Esophagus squamous epithelium (tissue), 5 donors: ENCODE measurements at places on chromosomes 2 and 18.

GRCh38 chr2:41061356-41061755 is 609.5 kb upstream of the SLC8A1 start:
- DNase-seq: no peak

- DNase-seq: no peak
These were observed 113.6 kb downstream of the MTCL1 start for GRCh38 chr18:8818982-8819381.

DNA sequence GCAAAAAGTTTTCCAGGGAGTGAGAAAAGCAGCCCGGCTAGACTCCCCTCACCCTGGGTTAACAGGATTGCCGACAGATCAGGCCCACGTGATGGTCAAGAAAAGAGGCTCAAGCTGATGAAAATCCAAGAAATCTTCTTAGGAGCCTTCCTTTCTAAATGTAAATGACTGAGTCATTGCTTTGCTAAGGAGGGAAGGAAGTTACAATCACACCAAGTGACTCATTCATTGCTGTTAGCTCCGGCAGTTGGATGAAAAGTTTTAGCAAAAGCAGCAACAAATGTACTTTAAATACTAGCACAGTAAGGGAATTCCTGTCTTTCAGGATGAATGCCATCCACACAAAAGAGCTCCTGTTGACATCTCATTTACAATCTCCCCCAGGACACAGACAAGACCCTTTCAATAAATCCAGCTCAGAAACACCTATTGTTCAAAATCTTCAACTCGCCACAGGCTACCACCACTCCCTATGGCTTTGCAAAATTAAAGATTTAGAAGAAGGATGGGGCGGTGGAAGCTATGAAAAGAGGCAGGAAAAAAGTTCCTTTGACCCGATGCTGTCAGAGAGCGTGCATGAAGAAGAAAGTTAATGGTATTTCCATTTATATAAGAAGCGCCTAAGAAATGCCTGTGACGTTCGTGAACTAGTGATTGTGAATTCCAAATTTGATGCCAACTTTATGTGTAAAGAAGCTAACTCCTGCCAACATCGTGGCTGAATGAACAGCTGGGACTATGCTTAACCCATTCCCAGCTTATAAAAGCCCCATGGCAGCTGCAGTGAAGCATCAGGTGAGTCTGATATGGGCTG is 153.7 kb downstream of the TGIF1 start:
- DNase-seq: no peak

- DNase-seq: no peak
These were observed 61.3 kb downstream of the TSN start for GRCh38 chr2:121816797-121817196.

DNA sequence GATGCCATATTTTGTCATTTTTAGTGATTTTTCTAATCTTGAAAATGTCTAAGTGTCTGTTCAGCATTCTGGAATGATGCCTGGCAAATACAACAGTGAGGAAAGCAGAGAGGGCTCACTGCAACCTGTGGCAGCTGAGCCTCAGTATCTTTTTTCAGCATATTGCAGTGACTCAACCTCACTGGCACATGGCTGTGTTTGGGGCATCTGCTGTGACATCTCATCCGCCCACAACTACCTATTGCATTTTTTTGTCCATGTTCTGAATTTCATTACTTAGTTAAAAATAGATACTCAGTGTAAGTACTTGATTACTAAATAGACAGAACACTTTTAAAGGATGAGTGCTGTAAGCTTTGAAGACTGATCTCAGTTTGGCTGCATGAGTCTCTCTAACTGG is 10.7 kb downstream of the BABAM2 start:
- DNase-seq: no peak

GRCh38 chr2:147595200-147595599 is 249.6 kb upstream of the ACVR2A start:
- no peak for DNase-seq

GRCh38 chr18:58988600-58988999 is 123.9 kb downstream of the ZNF532 start:
- DNase-seq: no peak

DNA sequence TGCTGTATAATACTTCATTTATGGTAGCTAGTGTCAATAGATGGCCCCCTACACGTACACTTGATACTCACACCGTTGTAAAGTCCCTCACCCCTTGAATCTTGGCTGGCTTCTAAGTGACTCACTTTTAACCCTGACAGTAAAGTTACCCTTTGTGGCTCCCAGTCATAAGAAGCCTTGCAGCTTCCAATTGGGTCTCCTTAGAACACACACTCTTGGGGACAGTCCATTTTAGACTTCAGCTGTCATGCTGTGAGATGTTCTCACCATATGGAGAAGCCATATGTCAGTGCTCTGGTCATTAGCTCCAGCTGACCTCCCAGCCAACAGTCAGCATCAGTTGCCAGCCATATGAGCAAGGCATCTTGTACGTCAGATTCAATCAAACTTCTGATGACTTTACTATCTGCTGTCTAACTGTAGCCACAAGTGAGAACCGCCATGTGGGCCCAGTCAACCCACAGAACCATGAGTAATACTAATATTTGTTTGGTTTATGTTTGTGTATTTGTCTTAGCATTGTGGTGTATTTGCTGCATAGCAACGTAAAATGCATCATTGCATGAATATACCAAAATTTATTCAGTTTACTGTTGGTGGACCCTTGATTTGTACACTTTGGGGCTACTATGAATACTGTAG is 68.3 kb downstream of the PTPN4 start:
- DNase-seq: no peak

DNA sequence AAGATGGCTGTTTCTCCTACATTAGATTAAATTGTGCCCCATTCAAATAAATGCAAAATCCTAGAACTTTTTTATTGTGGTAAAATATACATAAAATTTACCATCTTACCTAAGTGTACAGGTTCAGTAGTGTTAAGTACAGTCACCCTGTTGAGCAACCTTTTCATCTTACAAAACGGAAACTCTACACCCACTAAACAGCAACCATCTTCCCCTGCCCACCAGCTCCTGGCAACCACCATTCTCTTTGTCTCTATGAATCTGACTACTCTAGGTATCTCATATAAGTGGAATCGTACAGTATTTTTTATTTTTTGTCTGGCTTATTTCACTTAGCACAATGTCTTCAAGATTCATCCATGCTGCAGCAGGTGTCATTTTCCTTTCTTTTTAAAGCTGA is 53.0 kb downstream of the ASXL2 start:
- no peak for DNase-seq

DNA sequence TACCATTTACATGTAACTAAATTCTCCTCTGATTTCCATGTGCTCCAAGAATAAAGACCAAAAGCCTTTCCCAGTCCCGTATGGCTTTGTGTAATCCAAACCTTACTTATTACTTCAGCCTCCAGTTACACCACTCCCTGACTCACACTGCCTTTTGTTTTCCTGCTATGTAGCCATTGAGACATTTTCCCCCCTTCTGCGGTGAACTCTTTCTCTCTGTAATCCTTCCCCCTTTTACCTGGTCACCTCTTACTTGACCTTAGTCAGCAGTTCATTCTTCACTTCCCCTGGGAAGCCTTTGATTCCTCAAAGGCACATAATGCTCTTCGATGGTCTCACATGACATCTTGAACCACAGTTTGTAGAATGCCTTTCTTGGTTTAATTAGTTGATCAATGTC is 256.0 kb upstream of the FANCL start:
- DNase-seq: no peak

GRCh38 chr18:24726727-24727492 is 266.5 kb downstream of the HRH4 start:
- DNase-seq: no peak

- no peak for DNase-seq
These were observed 29.6 kb downstream of the CYRIA start for GRCh38 chr2:16635791-16636699.

GRCh38 chr2:114735126-114735525 is 292.7 kb downstream of the DPP10 start:
- DNase-seq: no peak

DNA sequence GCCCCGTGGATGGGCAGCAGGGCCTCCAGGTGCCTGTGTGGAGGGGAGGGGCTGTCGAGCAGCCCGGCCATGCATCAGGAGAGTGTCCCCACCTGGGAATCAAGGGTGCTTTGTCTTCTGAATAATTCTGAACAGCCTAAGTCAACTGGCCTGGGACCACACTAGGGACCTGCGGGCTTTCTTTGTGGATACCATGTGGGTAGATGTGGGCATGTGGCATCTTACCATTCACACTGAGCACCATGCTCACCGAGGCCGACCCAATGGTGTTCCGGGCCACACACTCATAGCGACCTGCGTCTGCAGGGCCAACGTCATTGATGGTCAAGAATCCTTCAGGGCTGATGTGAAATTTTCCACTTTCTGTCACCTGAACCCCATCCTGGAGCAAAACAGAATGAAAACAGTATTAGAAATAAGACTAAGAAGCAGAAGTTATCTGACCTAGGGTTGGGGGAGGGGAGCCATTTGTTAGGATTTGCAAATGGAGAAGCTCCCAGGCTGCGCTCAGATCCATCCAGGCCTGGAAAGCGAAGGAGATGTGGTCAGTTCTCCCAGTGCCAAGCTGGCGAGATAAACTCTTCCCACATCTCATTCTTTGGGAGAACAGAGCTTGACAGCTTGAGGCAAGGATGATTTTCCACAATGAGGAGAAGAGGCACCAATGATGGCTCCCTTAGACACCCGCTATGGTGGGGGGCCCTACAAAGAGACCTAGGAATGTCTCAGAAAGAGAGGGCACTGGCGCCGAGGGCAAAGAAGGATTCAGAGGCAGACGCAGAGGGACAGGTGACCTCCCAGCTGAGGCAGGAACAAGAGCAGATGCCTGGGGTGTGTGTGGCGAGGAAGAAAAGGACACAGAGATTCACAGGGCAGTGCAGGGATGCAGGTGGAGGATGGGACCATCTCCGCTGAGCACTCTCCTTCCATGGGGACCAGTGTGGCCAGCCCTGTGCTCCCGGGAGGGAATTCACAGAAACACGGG is 83.4 kb downstream of the PXDN start:
- no peak for DNase-seq

DNA sequence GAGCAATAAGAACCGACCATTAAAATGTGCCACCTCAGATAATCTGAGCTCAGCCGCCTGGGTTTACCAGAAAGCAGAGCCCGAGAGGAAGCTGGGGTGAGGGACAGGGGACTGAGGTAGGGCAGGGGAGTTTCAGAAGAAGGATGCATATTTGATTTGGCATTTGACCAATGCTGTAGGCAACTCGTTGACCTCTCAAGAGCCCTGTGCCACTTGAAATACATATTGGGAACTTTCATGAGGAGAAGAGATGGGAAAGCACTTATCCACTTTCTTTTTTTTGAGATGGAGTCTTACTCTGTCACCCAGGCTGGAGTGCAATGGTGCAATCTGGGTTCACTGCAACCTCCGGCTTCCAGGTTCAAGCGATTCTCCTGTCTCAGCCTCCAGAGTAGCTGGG is 148.4 kb upstream of the SPRED2 start:
- DNase-seq: no peak

GRCh38 chr2:72891091-72891818 is 4.0 kb downstream of the SPR start:
- DNase-seq: no peak

DNA sequence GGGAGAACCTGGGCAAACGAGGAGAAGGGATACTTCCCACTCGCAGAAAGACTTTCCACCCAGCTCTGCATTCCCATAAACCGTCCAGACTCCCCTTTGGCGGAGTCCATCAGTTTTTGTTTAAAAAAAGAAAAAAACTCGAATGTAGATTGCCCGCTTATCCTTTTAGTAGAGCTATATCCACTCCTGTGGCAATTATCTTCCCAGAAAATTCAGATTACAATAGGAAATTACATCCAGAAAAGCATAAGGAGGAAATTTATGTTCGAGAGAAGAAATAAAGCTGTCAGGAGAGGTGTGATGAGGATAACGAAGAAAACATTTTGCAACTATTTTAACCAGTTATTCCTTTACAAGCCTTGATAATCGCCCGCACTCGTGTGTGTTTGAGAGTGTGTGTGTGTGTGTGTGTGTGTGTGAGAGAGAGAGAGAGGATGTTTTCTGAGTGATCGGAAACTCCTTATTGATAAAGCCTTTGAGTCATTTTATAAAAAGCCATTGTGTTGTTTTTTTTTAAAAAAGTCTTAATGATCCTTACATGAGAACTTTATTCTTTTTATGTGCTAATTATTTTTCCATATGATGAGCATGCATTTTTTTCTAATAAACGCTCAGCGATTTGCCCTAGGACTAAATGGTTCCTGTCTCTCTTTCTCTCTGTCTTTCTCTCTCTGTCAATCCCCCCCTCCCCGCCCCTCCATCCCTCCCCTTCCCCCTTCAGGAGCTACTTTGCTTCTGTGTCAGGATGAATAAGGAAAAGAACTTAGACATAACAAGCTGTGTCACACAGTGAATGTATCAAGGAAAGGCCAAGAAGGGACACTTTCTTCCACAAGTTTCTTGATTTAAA is 1.1 kb upstream of the PPP3R1 start:
- no peak for DNase-seq

DNA sequence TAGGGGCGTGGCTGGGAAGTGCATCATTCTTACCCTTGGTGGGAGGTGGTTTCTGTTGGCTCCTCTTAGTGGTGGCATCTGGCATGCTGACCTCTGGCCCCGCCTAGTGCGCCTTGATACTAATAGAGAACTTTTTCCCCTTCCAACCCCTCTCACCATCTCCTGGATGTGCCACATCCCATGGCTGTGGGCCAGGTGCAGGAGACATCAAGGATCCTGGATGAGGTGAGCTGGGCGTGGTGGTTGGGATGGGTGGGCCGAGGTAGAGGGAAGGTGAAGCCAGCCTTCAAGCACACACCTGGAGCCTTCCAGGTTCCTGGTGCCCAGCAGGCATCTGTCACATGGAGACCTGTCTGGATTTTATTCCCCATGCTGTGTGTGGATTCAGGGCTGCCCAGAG is 149.2 kb downstream of the DYSF start:
- no peak for DNase-seq

GRCh38 chr2:171404261-171404660 is 29.5 kb downstream of the METTL8 start:
- no peak for DNase-seq

DNA sequence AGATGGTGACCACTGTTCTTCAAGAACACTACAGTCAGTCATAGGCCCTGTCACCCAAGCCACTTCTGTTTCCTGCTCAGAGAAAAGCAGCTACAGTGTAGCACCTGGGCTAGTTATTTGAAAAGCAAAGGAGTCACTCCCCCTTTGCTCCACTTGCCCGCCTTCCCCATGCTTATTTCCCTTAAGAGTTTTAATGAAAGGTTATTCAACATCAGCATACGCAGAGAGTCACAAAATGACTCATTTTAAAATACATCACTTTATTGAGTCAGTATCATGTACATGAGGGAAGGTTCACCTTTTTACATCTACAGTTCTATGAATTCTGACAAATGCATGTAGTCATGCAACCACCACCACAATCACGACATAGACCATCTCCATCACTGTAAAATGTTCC is 71.3 kb downstream of the TNFRSF11A start:
- DNase-seq: no peak

GRCh38 chr2:45825001-45825651 is 173.7 kb downstream of the PRKCE start:
- DNase-seq: no peak
